ENCODE measurements at places on chromosomes 2 and 18. TPM values are rescaled to one million over a fixed set of nuclear protein-coding genes. Genes with fewer than 3 reads are reported as not detected.

- DNase-seq: no peak
These were observed 33.7 kb downstream of the CTIF start for GRCh38 chr18:48572402-48573126.

GRCh38 chr2:242002944-242003343, 133.4 kb downstream of the RTP5 start:
- no peak for DNase-seq

DNA sequence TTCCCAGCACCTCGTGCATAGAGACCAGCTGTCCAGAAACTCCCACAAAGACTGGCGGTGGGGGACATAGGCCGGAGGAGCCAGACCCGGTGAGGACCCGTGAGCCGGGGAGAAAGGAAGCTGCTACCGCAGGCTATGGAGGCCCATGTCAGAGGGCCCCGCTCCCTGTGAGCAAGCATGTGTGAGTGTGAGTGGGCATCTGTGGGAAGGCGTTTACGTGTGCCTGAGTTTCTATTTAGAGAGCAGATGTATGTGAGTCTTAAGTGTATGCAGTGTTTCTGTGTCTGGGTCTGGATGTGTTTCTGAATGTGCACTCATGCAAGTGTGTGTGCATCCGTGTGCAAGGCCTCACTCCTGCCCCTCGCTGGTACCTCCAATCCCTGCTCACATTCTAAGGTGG, 187.8 kb upstream of the RAB6C start:
- no peak for DNase-seq

DNA sequence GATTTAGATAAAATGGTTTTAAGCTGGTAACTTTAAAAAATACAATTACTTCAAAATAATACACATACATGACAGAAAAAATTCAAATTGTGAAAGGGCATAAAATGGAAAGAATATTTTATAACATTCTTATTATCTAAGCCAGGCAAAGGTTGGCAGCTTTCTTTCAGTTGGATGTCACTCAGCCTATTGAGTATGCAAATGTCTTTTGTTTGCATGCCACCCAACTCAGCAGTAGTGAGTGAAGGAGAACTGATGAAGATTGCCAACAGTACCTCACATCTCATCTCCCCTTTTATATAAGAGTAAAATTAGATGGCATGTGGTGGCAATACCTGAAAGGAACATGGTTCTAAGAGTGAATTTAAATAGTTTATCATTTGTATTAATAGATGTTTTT, 24.8 kb downstream of the BMPR2 start:
- no peak for DNase-seq

- DNase-seq: no peak
These were observed 19.8 kb downstream of the CCDC68 start for GRCh38 chr18:54939361-54939917.

DNA sequence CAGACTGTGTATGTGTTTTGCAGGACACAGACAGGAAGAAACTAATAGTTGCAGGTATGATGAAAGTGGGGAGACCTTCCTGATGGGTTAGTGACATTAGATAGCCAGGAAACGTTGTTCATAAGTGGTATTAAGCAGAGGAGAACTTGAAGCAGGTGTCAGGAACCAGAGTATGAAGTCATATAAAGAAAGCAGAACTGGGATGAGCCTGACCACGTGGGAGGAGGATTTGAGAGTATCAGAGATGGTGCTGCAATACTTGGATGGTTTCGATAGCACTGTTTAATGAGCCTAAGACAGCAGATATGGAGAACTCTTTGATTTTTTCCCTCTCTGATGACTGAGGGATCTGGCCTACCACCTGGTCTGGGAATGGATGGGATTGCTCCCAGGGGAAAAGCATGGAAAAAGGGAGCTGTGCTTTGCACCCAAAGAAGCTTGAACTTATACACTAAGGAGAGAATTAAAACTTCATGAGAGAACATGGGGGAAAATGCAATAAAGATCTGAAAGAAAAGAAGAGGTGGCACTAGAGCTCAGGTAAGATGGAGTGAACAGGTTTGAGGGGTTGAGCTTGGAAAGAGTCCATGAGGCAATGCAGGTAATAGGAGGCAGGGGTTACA, 226.0 kb upstream of the LRRTM1 start:
- DNase-seq: no peak

- no peak for DNase-seq
These were observed 20.4 kb downstream of the DSG4 start for GRCh38 chr18:31396796-31397612.

DNA sequence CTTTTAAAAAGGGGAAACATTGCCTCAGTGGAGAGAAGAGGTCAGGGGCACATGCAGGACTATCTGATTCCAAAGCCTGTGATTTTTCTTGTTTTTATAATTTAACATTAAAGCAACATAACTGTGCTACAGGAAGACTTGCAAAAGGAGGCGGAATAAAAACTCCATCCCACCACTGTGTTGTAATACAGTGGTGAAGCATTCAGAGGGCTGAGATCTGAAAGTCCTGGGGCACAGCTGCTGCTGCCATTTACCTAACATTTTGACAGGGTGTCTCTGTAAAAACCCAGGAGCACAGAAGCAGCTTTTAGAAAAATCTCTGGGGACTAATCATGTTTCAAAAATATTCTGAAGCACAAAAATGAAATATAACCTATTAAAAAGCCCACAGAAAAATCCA, 97.6 kb downstream of the GRB14 start:
- no peak for DNase-seq

- peak; percentile 66 for DNase-seq
These were observed 207.4 kb downstream of the HDAC4 start for GRCh38 chr2:239193401-239193811.

DNA sequence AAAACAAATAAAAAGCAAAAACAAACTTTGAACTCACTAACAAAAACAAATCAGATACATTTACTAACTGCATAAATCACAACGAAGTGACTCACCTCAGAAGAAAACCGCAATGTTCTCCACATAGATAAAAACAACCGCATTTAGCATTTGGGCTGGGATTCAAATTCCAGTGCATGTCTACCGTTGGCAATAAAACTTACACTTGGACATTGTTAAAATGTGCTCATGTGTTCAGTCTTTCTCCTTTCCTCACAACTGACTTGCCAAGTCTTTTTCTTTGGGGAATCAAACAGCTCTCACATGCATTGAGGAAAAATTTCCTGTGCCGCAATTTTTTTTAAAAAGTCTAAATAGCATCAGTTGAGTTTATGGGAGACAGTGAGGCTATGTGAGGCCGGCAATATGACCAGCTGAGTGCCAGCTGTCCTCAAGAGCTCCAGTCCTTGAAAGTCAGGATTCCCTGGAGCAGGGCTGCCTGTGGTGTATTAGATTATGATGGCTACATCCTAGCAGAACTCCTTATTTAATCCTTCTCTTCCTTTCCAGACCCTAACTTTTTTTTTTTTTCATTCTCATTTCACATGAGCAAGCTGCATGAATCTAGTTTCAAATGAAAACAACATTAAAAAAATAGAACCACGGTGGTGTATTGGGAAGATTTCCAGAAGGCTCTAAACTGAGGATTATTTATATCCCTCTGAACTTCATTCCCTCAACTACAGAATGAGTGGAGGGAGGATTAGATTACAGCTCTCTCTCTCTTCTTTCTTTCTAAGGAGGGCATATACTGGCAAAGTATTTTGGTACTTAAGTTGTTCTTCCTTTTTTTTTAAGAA, 70.2 kb upstream of the MEIS1 start:
- DNase-seq: no peak

DNA sequence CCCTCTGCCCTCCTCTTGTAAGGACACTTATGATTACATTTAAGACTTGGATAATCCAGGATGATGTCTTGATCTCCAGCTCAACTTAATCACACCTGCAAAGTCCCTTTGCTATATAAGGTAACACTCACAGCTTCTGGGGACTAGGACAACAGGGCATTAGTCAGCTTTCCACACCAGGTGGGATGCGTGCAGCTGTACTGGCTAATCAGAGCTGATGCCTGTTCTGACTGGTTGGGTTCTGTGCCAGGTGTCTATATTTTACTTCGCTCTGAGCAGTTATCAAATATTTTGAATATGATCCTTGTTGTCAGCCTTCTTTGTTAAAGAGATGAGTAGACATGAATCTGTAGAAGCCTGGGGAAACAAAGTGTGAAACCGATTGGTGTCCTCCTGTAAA, 115.5 kb upstream of the ATP8B1 start:
- no peak for DNase-seq

The PEX13 gene
- total RNA-seq: 21.3 TPM

The DHRS9 gene
- 1.1 TPM for total RNA-seq

The IRS1 gene
- total RNA-seq: 15.2 TPM
